Large intestine (tissue), 12 donors: ENCODE measurements at places on chromosomes 2 and 18.

DNA sequence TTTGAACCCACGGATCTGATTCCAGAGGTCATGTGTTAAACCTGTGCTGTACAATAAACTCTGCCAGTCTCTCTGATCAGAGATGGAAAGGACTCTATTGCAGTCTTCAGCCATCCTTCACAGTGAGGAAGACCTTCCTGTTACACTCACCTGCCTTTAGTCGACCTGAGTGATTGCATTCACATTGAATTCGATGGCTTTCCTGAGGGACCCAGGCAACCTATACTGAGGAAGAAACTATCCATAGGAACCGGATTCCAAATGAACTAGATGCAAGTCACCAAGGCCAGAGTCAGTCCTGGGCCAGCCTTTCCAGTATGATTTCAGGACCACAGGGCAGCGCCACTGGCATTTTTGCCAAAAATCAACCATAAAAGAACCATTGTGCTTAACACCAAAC, 56.8 kb downstream of the PKDCC start:
- DNase-seq, result no peak

GRCh38 chr2:30561349-30561748, 114.3 kb downstream of the LCLAT1 start:
- DNase-seq, result no peak

DNA sequence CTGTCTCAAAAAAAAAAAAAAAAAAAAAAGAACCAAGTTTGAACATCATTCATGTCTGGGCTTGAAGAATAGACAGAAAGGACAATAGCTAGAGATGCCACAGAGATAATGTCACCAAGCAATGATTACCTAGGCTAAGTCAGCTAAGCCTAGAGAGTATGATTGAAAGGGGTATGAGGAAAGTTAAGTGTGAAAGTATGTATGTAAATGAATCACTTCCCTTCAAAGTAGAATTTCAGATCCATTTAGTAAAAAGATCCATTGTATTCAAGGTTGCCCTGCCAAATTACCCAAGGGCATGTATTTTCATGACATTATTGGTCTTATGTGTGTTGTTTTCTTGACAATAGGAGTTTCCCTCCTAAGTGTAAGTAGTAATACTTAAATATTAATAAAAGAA, 34.1 kb upstream of the SLC39A10 start:
- DNase-seq, result no peak

- no peak for DNase-seq
These were observed 12.4 kb downstream of the PCYOX1 start for GRCh38 chr2:70270323-70270722.
